ENCODE measurements at places on chromosomes 7 and 10.

GRCh38 chr7:37442268-37442667, 6.4 kb downstream of the ELMO1 start:
- DNase-seq: no peak

- no peak for DNase-seq
Observed at GRCh38 chr7:88628363-88629085, 131.0 kb upstream of the ZNF804B start.

DNA sequence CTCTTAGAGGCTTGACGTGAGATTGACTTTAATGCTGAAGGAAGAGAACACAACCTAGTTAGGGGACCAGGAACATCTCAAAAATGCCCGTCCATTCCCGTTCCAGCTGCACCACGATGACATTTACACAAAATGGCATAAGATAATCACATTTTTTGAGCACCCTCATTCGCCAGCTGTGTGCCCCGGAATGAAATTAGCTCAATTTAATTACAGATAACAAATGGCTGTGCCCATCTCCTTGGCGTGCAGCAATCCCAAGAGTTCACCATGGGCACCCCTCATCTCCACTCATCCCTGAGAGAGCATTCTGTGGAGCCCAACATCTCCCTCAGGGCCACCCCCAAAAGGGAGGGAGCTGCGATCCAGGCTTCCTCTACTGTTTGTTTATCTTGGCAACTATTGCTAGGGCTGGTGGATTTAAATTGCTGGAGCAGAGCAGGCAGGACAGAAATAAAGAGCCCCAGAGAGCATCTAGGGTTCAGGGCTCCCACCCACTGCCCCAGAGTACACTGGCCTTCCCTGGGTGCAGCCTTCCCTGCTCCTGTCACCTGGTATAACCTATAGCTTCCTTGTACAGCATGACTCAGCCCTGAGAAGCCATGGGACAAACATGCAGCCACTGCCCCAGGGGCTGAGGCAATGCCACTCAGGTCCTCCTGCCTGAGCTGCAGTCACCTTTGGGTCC, 263.5 kb downstream of the ZEB1 start:
- no peak for DNase-seq

GRCh38 chr7:2761131-2761624, 73.2 kb downstream of the AMZ1 start:
- no peak for DNase-seq

DNA sequence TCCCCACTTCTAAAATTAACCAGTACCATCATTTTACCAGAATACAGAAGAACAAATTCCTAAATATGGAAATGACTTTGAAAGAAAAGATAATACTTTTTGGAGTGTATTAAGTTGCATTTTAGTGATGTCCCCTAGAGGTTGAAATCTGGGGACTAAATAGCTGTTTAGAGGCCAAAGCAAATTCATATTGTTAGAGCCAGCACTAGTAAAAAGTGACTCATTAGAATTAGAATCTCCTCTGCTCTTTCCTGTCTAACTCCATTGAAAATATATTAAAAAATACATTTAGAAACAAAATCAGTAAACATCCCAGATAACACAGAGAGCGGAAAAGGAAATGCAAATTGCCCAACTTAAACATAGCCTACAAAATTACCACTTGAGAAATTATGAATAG, 1189.6 kb upstream of the C7orf33 start:
- no peak for DNase-seq

- no peak for DNase-seq
Observed at GRCh38 chr7:117082647-117083046, 129.3 kb downstream of the ST7 start.

DNA sequence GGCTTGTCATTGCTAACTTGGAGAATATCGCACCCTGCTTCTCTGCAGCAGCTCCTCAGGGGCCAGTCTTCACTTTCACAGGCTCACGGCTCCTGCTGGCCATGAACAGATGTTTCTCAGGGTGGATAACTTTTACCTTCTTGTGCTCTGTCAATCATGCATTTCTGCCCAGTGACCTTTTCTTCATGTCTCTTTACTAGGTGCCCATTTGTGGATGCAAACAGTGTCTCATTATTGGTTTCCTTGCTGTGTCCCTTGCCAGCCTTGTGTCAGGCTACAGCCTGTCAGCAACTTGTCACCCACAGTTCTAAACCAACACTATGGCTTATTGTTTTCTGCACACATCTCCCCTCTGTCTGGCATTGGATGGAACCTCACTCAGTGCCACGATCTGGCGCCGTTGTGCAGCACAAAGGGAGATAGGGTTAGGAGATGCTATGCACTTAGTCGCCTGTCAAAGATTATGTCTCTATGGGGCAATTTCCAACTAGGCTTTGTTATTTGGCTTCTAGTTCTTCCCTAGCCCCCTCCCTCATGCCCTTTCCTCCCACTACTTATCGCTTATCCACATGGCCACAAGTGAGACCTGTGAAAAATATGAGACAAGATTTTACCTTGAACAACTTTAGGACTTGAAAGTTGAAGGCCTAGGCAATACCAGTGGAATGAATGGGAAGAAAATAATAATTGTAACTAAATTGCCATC, 45.7 kb upstream of the NXPH1 start:
- DNase-seq: no peak

DNA sequence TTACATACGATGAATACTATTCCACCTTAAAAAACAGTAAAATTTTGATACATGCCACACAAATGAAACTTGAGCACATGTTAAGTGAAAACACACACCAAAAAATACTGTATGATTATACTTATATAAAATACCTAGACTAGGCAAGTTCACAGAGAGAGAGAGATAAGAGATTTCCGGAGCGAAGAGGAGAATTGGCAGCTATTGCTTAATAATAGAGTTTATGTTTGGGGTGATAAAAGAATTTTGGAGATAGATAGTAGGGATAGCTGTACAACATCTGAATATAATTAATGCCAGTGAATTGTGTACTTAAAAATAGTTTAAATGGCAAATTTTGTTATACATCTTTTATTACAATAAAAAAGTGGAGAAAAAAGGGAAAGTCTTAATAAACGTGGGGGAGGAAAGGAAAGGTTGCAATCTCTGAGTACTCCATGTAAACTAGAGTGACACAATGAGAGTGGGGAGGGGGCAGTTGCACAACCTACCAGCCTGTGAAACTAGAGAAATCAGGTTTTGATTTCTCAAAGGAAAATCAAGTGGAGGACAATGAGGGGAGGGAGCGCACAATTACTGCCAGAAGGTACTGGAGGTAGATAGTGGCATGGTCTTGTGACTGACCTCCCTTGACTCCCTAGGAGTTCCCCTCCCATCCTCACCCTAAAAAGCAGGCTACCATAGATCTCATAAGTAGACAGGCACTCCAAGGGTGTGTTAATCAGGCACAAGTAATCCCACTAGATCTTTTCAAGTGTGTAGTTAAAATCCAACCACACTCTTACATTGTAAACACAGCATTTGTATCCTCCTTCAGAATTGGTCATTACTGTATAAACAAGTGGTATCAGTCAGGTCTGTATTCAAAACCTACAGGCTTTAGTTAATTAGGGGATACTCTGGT, 31.6 kb upstream of the ANK3 start:
- DNase-seq: no peak

GRCh38 chr7:29900745-29901144, 88.9 kb downstream of the SCRN1 start:
- no peak for DNase-seq

Measured in stimulated activated CD4-positive, alpha-beta T cell treated with anti-CD3 and anti-CD28 coated beads, Interleukin-4, amount 100 ng/mL, for 4 hours (primary cell).